Fibroblast of pulmonary artery (primary cell): ENCODE measurements at places on chromosomes 3 and 15.

- DNase-seq: no peak
Measured at GRCh38 chr15:43165801-43166325, 19.3 kb upstream of the CCNDBP1 start.

GRCh38 chr3:34948517-34948916, 690.8 kb upstream of the ARPP21 start:
- DNase-seq: peak; percentile 72

DNA sequence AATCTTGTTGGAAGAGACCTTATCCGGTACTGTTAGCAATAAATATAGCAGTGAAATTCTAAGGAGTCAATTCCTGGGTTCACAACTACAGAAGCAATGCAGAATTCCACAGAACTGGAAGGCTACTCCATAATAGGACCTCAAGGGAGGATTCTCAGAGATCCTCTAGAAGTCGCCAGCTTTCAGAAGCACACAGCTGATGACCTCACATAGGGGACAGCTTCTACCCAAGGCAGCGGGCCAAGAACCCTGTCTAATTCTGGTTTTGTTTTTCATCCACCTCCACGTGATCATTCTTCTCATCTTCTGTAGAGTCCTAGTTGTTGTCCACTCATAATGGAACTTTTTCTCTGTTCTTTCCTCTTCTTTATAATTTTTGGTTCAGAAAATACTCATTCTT, 99.4 kb downstream of the ERC2 start:
- DNase-seq: no peak

DNA sequence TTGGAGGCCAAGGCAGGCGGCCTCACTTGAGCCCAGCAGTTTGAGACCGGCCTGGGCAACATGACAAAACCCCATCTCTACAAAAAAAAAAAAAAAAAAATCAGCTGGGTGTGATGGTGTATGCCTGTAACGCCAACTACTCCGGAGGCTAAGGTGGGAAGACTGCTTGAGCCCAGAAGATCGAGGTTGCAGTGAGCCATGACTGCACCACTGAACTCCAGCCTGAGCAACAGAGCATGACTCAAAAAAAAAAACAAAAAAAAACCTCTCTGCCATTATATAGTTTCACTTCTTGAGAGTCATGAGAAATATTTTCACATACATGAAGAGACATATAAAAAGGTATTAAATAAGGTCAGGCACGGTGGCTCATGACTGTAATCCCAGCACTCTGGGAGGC, 45.9 kb upstream of the CP start:
- DNase-seq: no peak

DNA sequence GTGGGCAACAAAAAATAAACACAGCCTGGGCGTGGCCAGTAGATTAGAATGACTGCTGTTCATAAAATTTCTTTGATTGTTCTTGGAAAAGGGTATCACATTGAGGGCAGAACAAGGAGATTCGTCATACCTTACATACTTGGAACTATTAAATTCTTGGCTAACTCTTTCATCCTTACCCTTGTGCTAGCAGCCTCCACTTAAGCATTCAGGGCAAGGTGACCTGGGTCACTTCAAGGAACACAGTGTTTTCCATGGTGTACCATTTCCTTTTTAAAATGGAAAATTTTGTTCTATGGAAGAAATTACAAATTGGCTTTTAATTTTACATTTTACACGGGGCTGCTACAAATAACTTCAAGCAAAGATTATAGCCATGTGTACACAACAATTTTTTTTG, 60.8 kb downstream of the MINDY4B start:
- no peak for DNase-seq

DNA sequence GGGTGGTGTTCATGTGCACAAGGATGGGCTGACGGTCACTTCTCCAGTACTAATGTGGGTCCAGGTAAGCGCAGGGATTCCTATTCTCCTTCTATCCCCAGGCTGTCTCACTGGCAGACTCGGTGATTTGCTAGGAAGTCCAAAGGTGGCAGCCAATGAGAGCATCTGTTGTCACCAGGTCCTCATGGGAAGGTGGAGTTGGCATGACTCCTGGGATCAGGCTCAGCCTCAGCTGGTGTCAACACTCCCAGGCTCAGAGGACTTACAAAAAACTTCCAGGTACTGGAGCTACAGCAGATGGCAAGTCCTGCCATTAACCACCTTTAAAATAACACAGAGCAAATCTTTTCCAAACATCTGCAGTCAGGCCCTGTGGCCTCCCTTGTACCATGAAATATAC, 13.8 kb downstream of the XYLB start:
- no peak for DNase-seq

DNA sequence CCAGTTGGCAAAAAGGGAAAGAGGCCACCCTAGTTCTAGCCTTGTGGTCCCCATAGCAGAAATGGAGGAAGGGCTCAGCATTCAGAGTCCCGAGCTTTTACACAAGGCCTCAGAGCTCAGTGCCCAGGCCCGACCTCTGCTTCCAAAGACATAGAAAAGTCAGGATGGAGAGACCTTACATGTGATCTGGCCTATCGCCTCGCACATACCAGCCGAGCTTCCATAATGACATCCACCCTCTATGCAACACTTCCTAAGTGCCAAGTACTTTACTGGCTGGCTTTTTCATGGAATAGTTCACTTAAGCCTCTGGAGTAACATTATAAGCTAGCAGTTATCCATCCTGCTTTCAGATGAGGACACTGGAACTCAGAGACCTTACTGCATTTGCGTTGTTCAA, 275.9 kb downstream of the FAM43A start:
- DNase-seq: no peak
